Occipital lobe (tissue), 3 donors: ENCODE measurements at places on chromosomes 1 and 21. TPM values are rescaled to one million over a fixed set of nuclear protein-coding genes. Genes with fewer than 3 reads are reported as not detected.

DNA sequence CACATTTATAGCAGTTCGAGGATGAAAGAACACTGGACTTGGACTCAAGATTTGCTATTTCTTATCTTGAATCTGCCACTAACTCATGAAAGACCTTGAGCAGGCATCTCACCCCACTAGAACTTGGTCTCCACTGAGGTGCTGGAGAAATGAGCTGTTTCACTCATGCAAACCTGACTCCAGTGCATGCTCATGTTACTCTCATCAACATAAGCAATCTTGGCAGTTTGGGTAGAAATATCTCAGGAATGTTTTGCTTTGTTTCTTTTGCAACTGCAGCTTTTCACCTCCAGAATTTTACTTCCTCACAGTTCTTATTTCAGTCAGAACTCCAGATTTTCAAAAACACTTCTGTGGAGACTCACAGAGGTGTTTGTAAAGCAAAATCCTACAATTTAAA, 46.2 kb upstream of the DAB1 start:
- no peak for DNase-seq

DNA sequence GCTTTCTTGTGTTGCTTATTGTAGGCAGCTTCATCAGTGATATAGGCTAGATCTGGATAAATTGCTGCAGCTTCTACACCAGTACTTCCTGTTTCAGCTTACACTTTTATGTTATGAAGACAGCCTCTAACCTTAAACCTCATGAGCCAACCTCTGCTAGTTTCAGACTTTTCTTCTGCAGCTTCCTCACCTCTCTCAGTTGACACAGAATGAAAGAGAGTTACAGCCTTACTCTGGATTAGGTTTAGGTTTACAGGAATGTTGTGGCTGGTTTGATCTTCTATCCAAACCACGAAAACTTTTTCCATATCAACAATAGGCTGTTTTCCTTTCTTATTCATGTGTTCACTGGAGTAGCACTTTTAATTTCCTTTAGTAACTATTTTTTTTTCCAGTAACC, 76.9 kb upstream of the RNPC3 start:
- DNase-seq, result no peak

The ATP1A2 gene
- 47.1 TPM for total RNA-seq

DNA sequence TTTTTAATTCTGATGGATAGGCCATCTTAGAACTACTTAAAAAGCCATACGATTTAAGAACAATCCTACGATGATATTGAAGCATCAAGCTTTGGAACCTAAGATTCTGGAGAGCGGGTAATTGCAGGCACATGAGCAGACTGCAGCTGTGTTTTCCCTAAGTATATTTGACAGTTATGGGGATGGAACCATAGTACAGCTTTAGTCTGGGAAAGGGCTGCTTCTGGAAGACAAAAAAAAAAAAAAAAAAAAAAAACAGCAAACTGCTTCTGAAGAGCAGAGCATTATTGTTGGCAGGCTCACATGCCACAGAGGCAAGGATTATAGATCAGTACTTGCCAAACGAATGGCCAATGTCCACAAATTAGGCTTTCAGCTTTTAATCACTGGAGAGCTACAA, 1618.7 kb downstream of the AMY1C start:
- no peak for DNase-seq

The CLIC6 gene
- total RNA-seq, result 0.31 TPM

GRCh38 chr1:108645564-108646184, 15.2 kb downstream of the HENMT1 start:
- DNase-seq, result no peak

DNA sequence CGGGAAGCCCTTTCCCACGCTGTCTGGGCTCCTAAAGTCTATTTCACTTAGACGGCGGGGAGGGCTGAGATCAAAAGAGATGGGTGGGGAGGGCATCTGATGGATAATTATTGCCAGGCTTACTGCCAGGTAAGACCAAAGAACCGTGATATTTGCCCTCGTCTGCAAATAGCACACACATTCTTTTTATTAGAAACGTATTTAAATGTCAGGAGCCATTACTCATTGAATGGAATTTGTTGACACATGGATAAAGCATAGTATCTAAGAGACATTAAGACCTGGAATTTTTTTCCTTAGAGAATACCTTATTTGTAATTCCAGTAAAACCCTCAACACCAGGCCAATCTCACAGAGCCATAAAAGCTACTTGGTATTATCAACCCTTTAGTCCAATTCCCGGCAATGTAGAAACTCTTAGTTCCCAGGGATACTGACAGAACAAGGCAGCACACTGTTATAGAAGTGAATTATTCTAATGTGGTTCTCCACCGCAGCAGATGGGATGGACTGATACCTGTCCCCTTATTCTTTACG, 10.6 kb downstream of the URB1 start:
- no peak for DNase-seq

The TLR5 gene
- 1.7 TPM for total RNA-seq

DNA sequence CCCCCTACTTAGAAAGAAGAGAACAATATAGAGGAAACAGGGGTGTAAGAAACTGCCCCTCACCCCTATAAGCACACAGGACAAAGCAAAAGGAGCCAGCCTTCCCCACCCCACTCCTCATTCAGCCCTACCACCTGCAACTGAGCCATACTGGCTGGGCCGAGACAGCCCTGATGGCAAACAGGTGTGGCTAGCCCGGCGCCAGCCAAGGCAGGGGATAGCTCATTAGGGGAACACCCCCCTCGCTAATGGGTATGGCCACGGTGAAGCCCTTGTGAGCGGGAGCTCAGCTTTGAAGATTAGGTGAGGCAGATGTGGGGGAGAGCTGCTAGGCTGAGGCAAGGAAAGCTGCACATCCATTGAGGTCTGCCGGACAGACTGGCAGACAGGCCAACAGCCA, 65.5 kb downstream of the ERI3 start:
- no peak for DNase-seq

DNA sequence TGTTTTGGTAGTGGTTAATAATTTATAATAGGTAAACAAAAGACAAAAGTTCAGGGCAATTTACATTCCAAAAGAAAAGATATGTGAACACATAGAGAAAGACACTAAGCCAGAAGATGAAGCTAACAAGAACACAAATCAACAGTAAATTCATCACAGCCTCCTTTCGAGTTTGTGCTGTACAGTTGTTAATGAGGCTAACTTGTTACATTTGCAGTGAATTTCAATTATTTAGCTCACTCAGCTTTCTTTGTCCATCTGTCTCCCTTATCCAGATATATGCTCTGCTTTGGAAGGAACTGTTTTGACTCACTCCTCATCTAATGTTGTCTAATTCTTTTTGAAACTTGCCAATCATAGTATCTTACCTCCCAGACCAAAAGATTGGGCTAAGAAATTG, 423.3 kb upstream of the OLFM3 start:
- no peak for DNase-seq

- DNase-seq, result no peak
Measured at GRCh38 chr1:157405662-157406061, 146.7 kb downstream of the FCRL5 start.

DNA sequence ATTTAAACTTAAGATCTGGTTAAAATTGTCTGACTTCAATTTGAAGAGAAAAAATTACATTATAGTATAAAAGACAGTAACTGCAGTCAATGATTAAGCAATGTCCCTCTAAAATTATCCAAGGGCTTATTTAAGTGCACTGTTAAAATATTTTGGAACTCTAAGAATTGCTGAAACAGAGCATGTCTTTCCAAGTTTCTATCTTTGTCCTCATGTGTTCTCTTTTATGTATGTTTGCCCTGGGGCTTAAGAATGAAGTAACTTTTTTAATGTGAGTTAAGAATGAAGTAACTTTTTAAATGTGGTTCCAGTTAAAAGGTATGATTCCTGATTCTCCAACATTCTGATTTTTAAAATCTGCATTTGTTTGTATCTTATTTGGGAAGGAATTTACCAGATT, 69.0 kb upstream of the MARK1 start:
- no peak for DNase-seq

DNA sequence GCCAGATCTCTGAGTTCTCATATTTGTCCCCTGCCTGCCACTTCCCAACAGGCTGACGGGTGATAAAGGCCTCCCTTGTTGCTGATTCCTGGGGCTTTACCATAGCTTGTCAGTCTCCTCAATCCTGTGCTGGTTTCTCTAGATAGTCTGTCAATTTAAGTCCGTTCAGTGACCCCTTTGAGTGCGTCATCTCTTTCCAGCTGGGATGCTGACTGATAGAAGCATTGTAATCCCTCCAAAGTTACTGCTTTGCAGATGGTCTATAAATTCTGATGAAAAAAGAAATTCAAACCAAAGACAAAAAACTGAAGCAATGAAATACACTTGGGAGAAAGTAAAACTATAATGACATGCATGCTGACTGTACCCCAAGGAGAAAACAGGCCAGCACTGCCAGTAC, 28.3 kb downstream of the RHOU start:
- DNase-seq, result no peak

DNA sequence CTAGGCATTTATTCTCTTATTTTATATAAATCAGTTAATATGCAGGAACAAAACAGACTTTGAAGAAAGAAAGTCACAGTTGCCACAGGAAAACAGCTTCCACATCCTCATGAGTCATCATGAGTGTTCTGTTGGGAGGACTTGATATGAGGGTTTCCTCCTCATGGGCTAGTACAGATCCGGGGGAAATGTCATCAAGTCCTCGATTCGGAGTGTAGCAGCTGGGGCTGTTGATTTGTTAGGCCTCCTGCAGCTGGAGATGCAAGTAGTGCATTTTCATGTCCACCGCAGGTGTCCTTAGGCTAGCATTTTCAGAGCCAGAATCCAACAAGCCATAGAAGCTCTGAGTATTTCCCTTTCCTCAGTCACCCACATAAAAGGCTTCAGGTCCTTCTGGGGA, 36.7 kb downstream of the ADAM30 start:
- no peak for DNase-seq

GRCh38 chr1:167510881-167511280, 7.4 kb downstream of the CD247 start:
- DNase-seq, result no peak

DNA sequence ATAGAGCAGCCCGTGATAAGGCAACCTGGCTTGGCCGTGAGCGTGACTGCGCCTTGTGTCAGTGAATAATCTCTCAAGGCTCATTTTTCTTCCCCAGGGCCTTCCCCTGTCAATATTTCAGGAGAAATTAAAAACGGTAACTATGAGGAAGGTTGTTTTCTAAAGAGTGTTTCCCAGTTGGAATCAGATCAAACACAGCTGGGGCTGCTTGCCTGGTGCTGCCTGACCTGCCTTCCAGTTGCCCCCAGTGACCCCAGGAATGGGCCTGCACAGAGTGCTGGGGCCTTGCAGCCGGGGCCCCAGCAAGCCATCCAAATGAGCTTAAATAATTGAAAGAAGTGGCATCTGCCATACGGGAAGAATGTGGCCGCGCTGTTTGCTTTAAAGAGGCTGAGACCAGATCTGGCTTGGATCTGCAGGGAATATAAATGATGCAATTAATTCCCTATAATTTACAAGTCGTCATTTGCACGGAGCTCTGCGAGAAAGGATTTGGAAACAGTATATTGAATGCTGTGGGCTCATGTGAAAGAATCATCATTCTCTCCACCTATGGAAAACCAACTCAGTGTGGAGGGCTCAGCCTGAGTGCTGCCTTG, 203.9 kb downstream of the C1orf94 start:
- no peak for DNase-seq

The TMEM82 gene
- not detected for total RNA-seq

- no peak for DNase-seq
Measured at GRCh38 chr1:36330940-36331339, 7.5 kb upstream of the EVA1B start.

The ZBTB8A gene
- 38.1 TPM for total RNA-seq

The RGS4 gene
- total RNA-seq, result 1.9 TPM

DNA sequence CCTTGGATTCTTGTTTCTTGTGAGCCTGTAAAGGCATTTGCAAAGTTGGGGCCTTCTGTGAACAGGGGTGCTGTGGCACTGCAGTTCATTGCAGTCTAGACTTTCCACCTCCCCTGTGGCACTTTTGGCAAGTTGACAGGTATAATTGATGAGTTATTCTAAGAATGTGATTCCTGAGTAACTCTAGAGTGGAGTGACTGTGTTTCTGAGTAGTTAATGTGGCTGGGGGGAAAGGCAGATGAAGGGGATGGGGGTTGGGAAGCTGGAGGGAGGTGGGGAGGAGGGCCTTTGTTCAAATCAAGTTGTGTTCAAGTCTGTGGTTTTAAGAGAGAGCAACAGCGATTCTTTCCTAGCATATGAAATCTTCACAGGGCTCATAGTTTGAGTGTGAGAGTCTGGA, 32.9 kb downstream of the PBX1 start:
- no peak for DNase-seq

The DCST2 gene
- 0.16 TPM for total RNA-seq

DNA sequence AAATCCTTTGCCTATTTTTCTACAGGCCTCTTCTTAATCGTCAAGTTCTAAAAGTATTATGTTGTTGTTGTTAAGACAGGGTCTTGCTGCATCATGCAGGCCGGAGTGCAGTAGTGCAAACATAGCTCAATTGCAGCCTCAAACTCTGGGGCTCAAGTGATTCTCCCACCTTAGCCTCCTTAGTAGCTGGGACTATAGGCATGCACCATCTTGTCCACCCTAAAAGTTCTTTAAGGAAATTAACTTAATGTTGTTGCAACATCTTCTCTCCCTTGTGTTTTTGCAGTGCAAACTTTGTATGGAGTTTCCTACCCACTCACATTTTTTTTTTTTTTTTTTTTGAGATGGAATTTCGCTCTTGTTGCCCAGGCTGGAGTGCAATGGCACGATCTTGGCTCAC, 4.1 kb upstream of the VHLL start:
- no peak for DNase-seq

DNA sequence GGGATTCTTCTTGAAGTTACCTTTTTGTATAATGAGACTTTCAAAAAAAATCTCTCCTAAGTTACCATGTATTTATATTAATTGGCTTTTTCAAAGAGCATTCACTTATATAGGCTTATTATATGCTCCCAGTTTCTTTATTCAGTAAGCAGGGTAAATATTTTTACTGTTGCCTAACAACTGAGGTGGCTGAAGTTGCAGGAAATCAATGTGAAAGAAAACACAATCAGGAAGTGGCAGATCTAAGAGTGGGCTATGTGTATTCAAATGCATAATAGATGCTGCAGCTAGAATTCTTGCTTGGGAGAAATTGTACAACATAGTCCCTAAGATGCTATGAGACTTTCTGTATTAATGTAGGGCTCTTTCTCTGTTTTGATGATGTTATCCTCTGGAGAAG, 606.9 kb downstream of the NUF2 start:
- DNase-seq, result no peak

- no peak for DNase-seq
Measured at GRCh38 chr1:214028095-214028494, 40.3 kb downstream of the PROX1 start.

GRCh38 chr1:65440915-65441314, 20.4 kb downstream of the LEPR start:
- DNase-seq, result no peak

- no peak for DNase-seq
Measured at GRCh38 chr1:118783095-118783758, 204.9 kb downstream of the TBX15 start.
